ENCODE measurements at places on chromosomes 1 and 21.

DNA sequence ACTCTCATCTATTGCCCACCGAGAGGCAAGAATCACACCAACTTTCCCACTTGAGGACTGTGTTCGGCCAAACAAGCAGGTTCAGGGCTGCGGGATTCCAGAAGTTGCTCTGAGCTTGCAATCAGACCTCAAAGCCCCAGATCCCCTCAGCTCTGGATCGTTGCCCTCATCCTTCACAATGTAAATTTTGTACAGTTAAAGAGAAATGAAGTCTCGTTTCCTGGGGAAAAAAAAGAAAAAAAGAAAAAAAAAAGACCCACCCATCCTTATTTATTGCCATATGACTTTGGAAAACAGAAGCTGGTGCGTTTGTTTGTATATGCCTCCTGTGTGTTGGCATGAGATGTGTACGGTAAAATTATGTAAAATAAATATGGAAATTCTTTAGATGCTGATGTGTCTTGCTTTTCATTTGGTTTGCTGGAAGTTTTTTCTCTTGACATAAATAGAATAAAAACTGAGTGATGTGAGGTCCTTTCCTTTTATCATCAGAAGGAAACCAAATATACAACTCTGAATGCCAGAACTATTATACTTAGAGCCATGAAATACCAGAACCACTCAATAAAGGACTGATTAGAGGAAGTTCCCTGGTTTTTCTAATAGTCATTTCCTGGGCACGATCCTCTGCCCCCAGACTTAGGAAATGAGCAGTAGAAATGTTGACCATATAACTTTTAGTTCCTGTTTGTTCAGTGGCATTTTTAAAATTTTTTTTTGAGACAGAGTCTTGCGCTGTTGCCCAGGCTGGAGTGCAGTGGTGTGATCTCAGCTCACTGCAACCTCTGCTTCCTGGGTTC, 48.7 kb downstream of the LHX4 start:
- DNase-seq = no peak

DNA sequence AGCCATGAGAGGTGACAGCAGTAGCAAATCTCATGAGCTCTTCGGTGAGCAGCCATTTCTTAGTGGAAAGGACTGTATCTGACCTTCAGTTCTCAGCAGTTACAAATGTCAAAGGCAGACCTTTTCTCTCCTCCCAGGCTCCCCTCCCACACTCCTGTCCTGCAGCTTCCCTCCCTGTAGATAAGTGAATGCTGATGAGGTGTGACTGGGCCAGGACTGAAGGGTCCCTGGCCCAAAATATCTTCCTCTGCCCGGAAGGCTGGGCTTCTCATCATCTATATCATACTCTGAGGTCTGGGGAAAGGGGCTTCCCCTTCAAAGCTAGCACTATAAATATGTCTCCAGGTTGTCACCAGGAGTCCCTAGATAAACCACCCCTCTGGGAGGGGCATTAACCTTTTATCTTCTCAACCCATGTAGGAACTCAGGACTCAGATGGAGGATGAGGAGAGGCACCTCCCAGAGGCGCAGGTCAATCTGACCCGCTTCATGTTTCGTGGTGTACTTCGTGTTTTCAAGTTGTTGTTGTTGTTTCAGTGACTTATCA, 3.6 kb upstream of the ADAMTSL4 start:
- no peak for DNase-seq

DNA sequence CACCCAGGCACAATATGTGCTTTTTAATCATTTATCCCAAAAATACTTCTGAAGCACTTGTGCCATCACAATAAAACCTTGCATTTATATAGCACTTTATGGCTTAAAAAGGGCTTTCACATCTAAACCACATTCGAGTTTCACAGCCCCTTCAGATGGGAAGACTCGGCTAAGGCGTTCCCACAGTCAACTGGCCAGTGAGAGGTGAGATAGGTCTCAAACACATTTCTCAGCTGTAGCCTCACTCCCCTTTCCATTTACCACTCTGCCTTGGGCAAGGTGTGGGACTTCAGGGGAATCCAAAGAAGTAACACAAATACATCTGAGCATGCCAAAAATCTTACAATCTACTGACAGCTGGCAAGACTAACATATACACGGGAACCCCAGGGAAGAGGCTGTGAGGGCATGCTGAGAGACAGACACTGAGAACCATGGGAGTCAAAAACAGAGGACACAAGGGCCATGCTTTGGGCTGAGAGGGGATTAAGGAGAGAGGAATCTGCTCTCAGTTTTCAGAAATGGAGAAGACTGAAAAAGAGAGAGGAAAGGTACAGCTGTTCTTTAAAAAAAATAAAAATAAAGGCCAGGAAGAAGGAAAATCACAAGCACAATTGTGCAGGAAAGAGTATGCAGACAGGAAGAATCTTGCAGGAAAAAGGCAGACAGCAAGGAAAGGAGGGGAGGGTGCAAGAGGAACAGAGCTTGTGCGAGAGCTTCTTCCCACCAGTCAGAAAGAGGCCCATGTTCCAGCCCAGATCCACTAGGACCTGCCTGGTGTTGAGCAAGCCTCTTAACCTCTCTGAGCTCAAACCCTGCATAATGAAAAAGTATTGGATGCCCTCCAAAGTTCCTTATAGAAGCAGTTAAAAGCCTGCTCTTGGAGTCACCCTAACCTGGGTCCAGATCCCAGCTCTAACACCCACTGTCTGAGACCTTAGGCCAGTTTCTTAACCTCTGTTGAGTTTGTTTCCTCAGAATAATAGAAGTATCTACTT, 73.5 kb downstream of the JAK1 start:
- DNase-seq = no peak

GRCh38 chr1:11061652-11062365, 2.0 kb upstream of the SRM start:
- DNase-seq = no peak

- DNase-seq = no peak
Observed at GRCh38 chr21:34737115-34737514, 68.3 kb downstream of the CLIC6 start.

DNA sequence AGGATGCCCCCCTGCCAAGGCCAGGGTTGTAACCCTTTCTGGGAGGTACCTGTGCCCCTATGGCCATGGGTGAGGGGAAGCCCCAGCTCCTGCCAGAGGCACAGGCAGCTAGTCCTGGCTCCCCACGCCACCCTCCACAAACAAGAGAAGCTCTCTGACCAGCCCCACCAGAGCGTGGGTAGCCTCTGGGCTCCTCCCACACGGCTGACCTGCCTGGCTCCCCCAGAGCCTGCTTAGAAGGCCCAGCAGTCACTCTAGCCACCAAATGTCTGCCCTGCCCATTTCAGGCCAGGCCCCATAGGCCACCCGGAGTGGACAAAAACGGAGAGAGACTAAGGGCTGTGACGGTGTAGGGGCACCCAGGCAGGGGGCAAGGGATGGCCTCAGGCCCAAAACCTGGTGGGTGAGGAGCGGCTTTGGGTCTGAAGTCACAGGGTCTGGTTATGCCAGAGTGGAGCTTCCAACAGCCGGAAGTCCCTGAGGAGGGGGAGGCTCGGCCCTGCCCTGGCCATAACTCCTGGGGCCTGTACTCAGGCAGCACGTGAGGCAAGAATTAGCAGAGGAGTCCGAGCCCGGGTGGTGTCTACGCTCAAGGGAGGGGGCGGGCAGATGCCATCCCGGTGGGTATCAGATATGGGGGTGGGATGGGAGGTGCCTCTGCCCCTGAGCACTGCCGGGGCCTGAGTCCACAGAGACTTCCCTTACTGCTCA, 155.4 kb downstream of the CASZ1 start:
- DNase-seq = no peak

- DNase-seq = no peak
Observed at GRCh38 chr1:159071970-159072582, 4.5 kb downstream of the AIM2 start.

DNA sequence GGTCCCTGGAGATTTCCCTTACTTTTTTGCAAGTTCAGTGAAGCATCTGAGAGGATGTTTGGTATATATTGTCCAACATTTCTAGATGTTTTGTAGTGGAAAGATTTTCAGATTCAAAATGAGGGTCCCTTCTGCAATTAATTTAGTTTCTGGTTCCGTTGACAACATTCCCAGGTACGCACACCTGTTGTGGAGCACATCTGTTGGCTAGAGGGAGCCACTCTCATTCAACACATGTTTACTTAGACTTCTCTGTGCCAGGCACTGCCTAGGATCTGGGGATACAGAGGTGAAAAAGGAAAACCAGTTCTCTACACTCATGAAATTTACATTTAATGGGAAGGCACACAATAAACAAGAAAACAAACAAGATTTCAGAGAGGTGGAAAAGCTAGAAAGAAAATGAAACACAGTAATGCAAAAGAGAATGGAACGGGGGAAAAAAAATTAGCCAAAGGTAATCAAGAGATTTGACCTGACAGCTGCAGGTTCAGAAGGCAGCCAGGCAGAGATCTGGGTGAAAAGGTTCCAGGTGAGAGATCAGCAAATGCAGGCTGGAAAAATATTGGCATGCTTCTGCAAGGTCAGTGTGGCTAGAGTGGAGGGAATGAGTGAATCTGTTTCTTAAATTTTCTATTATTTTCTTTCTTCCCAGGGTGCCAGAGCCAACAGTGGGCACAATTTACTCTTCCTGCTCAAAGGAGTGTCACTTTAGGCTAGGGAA, 48.4 kb upstream of the KAZN start:
- DNase-seq = no peak

DNA sequence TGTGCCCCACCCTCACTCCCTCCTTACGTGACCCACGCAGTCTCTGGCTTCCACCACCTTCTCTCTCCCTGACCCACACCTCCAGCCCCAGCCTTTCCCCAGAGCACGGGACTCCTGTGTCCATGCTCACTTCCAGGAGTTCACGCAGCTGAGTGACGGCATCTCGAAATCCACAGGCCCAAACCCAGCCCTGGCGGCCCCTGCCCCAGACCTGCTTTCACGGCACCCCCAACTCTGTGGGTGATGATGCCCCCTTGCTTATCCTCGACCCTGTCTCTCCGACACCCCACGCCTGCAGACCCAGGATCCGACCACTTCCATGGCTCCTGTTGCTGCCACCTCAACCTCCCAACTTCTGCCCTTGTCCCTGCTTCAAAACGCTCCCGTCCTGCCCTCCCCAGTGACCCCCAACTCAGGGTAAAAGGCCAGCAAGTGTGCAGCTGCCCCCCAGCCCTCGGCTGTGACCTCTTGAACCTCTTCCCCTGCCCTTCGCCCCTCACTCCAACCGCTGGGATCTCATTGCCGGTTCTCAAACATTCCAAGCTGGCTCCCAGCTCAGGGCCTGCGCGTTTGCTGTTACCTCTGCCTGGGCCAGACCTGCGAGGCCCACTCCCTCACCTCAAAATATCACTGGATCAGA, 30.4 kb upstream of the LAPTM5 start:
- DNase-seq = no peak

GRCh38 chr1:238552271-238552670, 661.5 kb upstream of the ZP4 start:
- no peak for DNase-seq

DNA sequence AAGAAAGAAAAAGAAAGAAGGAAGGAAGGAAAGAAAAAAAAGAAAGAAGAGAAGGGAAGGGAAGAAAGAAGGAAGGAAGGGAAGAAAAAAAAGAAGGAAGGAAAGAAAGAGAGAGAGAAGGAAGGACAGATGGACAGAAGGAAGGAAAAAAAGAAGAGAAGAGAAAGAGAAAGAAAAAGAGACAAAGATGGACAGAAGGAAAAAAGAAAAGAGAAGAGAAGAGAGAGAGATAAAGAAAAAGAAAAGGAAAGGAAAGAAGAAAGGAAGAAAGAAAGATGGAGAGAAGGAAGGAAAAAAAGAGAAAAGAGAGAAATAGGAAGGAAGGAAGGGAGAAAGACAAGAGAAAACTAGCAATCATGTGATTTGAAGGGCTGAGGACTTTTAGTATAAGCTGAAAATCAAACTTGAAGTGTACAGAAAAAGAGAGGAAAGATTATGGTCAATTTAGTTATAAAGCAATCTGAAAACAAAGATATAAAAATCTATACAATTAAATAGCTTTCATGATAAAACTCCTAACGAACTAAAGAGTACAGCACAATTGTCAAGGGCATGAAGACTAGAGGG, 115.3 kb downstream of the LTN1 start:
- DNase-seq = no peak

DNA sequence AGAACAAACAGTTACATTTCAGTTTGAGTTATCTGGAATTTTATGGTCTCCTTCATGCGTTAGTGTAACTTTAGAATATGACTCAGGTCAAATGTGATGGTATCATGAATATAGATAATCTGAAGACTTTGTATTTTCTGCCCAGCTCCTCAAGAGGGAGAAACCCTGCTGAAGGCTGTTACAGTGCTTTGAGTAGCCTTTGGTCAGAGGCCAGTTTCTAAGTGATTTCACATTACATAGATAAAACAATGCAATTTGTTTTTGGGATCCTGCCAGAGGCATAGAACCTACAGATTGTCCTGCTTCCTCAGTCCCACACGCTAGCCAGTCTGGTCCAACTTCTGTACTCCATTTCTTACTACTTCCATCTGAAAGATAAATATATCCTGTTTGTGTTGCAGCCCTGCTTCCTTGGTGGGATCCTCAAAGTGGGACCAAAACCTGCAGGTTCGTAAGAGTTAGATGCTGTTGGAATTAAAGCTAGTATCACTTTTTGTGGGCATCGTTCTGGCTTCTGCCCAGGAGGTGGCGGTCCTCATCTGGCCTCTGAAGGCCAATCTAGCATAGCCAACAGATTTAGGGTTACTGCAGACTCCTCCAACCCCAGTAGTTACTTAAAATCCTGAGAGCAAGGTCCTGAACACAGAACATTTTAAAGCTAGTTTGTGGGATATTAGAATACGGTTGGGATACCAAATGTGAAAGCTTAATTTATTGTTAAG, 645.8 kb upstream of the USP24 start:
- no peak for DNase-seq

DNA sequence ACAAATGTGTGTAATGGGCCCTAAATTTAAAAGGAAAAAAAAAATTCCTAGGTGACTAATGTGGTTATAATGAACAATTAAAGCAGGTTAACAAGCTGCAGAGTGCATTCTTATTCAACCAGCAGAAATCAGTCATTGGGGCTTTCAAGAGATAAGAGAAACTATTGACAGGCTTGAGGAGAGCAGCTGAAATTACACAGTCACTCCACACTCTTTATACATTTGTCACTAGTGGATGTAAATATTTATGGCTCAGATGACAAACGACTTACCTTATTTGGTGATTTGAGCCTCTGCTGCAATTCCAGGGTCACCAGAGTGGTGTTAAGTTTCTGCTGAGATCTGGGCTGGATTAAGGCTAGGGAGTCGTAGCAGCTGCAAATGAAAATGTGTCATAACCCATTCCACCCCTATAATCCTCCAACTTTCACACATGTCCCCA, 896.3 kb downstream of the TTLL7 start:
- DNase-seq = no peak

GRCh38 chr1:22247527-22248245, 104.8 kb upstream of the WNT4 start:
- DNase-seq = no peak

GRCh38 chr1:247557926-247558674, 9.2 kb downstream of the GCSAML start:
- no peak for DNase-seq

GRCh38 chr21:37005548-37006485, 685 bp upstream of the RIPPLY3 start:
- DNase-seq = no peak

GRCh38 chr21:43876605-43877004, 11.6 kb downstream of the AGPAT3 start:
- no peak for DNase-seq

- DNase-seq = no peak
Observed at GRCh38 chr1:7808253-7808844, 24.3 kb downstream of the PER3 start.

Data from cortex of kidney (tissue), 1 donor.